ENCODE measurements at places on chromosomes 16 and 17.
A peak's percentile ranks its signal among the peaks of the same experiment; 100 is the strongest.

GRCh38 chr16:77763994-77764393, 24.4 kb upstream of the VAT1L start:
- no peaks in the 10 kb centered on the region for H3K27me3 ChIP-seq
- H3K27ac ChIP-seq: no peak overlapping the region
- no peak for DNase-seq
- no peak overlapping the region for H3K4me3 ChIP-seq

- H3K4me1 ChIP-seq: peaks cover 56% of the 10 kb centered on the region
- no peaks in the 10 kb centered on the region for H3K27me3 ChIP-seq
- peaks cover 31% of the 10 kb centered on the region for H3K36me3 ChIP-seq
- H3K27ac ChIP-seq: peak overlapping the region; percentile 47
- DNase-seq: no peak
Measured at GRCh38 chr16:84732674-84733352, 33.0 kb downstream of the USP10 start.

GRCh38 chr16:10575506-10576130, 4.8 kb downstream of the EMP2 start:
- H3K27me3 ChIP-seq: peaks cover 31% of the 10 kb centered on the region
- DNase-seq: no peak
- peaks cover under 1% of the 10 kb centered on the region for H3K4me1 ChIP-seq
- no peak overlapping the region for H3K4me3 ChIP-seq

DNA sequence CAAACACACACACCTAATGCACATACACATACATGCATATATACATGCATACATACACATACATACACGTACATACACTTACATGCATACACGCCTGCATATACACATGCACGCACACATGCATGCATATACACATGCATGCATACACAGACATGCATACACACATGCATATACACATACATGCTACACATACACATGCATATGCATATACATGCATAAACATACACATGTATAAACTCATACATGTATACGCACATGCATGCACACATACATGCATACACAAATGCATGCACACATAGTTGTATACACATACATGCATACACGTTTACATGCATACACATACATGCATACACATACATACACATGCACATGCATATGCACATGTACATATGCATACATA, 23.6 kb upstream of the RMI2 start:
- peaks cover under 1% of the 10 kb centered on the region for H3K36me3 ChIP-seq
- H3K27me3 ChIP-seq: no peaks in the 10 kb centered on the region
- peaks cover 25% of the 10 kb centered on the region for H3K4me1 ChIP-seq
- DNase-seq: no peak

DNA sequence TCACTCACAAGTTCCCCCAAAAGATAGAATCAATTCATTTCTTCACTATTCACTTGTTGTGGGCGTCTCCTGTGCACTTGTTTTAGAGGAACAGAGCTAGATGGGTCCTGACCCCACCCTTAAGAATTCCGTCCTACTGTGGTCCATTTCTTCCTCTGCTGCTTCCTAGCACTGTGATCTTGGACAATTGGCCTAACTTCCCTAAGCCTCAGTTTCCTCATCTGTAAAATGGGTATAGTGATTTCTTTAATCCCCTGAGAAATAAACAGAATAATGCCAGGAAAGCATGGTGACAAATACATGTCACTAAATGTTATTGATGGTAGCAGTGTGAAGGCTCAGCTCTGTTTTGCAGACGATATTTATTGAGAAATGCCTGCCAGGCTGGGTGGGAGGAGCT, 9.9 kb downstream of the BMERB1 start:
- no peak overlapping the region for H3K27ac ChIP-seq
- peaks cover 8% of the 10 kb centered on the region for H3K4me1 ChIP-seq
- H3K4me3 ChIP-seq: no peak overlapping the region
- DNase-seq: no peak
- peaks cover 8% of the 10 kb centered on the region for H3K36me3 ChIP-seq

GRCh38 chr16:12971241-12971640, 69.8 kb downstream of the SHISA9 start:
- H3K27me3 ChIP-seq: no peaks in the 10 kb centered on the region
- no peak for DNase-seq
- H3K27ac ChIP-seq: no peak overlapping the region

DNA sequence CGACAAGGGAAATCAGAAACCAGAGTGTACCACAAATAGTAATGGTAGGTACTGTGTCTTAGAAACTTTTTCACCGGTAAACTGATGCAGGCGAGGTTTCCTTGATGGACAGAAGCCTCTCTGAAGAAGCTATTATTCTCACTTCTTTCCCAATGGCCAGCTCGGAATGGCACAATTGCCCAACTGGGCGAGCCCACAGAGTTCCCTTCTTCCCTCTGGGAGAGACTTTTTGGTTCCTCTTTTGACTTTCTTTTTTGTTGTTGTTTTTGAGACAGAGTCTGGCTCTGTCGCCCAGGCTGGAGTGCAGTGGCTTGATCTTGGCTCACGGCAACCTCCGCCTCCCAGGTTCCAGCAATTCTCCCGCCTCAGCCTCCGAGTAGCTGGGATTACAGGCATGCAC, 16.9 kb downstream of the SLC43A2 start:
- H3K27me3 ChIP-seq: no peaks in the 10 kb centered on the region
- no peak for DNase-seq
- H3K27ac ChIP-seq: no peak overlapping the region
- peaks cover 36% of the 10 kb centered on the region for H3K4me1 ChIP-seq
- H3K4me3 ChIP-seq: no peak overlapping the region
- peaks cover 65% of the 10 kb centered on the region for H3K36me3 ChIP-seq

DNA sequence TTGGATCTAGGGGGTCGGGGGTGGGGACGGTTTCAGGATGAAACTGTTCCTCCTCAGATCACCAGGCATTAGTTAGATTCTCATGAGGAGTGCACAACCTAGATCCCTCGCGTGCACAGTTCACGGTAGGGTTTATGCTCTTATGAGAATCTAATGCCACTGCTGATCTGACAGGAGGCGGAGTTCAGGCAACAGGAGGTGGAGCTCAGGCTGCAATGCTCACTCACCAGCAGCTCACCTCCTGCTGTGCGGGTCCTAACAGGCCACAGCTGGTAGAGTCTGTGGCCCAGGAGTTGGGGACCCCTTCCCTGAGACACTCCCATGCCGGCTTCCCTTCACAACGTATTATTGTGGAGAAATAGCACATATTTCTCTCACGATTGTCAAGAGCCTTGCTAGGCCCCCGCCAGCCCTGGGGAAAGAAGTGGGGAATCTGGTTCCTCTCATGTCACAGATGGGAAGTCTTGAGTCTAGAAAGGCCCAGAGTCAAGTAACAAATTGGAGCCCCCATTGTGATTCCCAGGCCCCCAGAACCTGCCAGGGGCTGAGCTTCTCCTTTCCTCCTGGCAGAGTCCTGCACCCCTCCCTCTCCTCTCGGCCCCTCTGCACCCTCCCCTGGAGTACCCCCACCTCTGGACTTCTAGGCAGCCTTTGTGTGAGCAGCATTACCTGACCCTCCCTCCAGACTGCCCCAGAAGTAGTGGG, 6.1 kb upstream of the KRT14 start:
- H3K27me3 ChIP-seq: peaks cover 30% of the 10 kb centered on the region
- H3K4me3 ChIP-seq: no peak overlapping the region
- no peaks in the 10 kb centered on the region for H3K36me3 ChIP-seq

- H3K27me3 ChIP-seq: peaks cover 55% of the 10 kb centered on the region
- peaks cover 28% of the 10 kb centered on the region for H3K4me1 ChIP-seq
- H3K36me3 ChIP-seq: no peaks in the 10 kb centered on the region
- no peak for DNase-seq
- H3K4me3 ChIP-seq: no peak overlapping the region
- no peak overlapping the region for H3K27ac ChIP-seq
Measured at GRCh38 chr16:31474173-31474714, 2.3 kb downstream of the TGFB1I1 start.

DNA sequence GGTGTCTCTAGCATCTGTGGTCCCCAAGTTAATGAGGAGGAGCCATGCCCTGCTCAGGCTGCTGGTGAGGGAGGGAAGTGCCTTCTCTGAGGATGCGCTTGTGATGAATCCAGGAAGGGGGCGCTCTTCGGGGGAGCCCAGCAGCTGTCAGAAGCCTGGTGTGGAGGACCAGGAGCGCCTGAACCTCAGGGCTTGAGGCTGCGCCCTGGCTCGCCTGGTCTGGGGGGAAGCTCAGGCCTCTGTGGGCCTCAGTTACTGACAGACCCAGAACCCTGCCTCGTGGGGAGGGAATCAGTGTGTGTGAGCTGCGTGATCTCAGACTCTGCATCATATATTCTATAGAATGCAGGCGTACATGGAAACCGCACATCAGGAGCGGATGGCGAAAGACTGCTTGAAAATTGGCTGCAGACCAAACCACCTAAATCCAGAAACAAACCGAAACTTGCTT, 126.1 kb downstream of the SEC14L1 start:
- H3K4me3 ChIP-seq: no peak overlapping the region
- H3K36me3 ChIP-seq: no peaks in the 10 kb centered on the region
- no peak overlapping the region for H3K27ac ChIP-seq
- H3K27me3 ChIP-seq: peaks cover 14% of the 10 kb centered on the region

- no peak for DNase-seq
- no peak overlapping the region for H3K27ac ChIP-seq
- no peak overlapping the region for H3K4me3 ChIP-seq
- no peaks in the 10 kb centered on the region for H3K36me3 ChIP-seq
- H3K27me3 ChIP-seq: peaks cover 11% of the 10 kb centered on the region
Measured at GRCh38 chr17:74959826-74960515, 12.6 kb downstream of the HID1 start.

GRCh38 chr17:53780320-53780719, 42.4 kb upstream of the KIF2B start:
- H3K4me1 ChIP-seq: no peaks in the 10 kb centered on the region
- H3K36me3 ChIP-seq: no peaks in the 10 kb centered on the region
- H3K27ac ChIP-seq: no peak overlapping the region
- no peaks in the 10 kb centered on the region for H3K27me3 ChIP-seq

- no peaks in the 10 kb centered on the region for H3K36me3 ChIP-seq
- H3K27me3 ChIP-seq: peaks cover 17% of the 10 kb centered on the region
- no peaks in the 10 kb centered on the region for H3K4me1 ChIP-seq
- DNase-seq: no peak
- no peak overlapping the region for H3K4me3 ChIP-seq
Measured at GRCh38 chr16:83652943-83653342, 154.8 kb upstream of the HSBP1 start.

DNA sequence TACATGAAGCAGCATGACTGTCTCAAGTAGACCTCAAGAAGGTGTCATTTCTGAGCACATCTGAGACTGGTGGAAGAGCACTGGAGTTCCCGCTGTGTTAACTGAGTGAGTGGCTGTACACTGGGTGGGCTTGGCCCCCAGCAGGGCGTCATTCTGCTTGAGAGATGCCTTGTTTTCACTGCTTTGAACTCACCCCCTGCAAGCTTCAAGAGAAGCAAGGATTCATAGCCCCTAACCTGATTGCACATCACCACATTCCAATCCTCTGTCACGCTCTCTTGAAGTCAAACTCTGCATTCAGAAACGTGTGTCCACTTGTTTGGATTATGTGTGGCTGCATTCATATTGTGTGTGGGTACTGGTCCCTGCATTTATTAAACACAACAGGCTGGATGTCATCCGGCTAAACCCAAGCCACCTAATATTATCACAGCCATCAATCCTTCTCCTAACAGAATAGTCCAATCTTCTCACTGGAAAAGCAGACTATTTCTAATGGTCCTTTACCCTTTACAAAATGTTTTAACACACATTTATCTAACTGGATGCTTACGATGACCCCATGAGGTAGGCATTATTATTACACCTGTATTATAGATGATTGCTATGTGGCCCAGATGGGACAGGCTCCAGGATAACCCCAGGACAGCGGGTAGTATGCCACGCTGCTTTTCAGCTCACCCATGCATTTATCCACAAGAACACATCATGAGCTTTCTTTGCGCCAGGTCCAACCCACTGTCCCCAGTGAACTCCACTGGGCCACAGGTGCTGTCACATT, 76.3 kb downstream of the USP31 start:
- no peaks in the 10 kb centered on the region for H3K27me3 ChIP-seq
- H3K4me3 ChIP-seq: no peak overlapping the region
- H3K4me1 ChIP-seq: no peaks in the 10 kb centered on the region
- H3K36me3 ChIP-seq: peaks cover 35% of the 10 kb centered on the region
- H3K27ac ChIP-seq: no peak overlapping the region

- H3K4me3 ChIP-seq: no peak overlapping the region
- no peak for DNase-seq
- peak overlapping the region; percentile 82 for H3K27ac ChIP-seq
- peaks cover 53% of the 10 kb centered on the region for H3K4me1 ChIP-seq
Measured at GRCh38 chr17:59763861-59764260, 56.4 kb downstream of the VMP1 start.

Data from stimulated activated naive B cell treated with anti-CD40 and anti-IgM and Interleukin-4, amounts not matched to agents 10 μg/mL and 1 μg/mL and 100 μg/mL, for 72 hours (primary cell).